ENCODE measurements at places on chromosomes 1 and 21.

DNA sequence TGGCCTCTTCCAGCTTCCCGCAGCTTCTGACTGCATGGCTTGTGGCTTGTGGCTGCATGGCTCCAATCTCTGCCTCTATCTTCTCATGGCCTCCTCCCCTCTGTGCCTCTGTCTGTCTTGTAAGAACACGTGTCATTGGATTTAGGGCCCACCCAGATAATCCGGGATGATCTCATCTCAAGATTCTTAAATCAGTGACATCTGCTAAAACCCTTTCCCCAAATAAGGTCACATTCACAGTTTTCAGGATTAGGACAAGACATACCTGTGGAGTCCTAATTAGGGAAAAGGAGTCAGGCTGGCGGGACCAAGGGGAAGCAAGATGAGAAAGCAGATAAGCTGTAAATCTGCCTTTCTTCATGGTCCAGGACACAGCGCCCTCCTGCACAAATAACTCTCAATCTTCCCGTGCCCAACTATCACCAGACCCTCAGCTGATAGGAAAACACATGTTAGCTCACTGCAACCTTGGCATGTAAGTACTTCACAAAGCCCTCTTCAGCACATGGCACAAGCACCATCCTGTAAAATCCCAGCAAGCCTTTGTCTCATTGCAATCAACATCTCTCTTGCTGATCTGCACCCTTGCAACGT lies 82.2 kb downstream of the SPSB1 start:
- no peak for DNase-seq

DNA sequence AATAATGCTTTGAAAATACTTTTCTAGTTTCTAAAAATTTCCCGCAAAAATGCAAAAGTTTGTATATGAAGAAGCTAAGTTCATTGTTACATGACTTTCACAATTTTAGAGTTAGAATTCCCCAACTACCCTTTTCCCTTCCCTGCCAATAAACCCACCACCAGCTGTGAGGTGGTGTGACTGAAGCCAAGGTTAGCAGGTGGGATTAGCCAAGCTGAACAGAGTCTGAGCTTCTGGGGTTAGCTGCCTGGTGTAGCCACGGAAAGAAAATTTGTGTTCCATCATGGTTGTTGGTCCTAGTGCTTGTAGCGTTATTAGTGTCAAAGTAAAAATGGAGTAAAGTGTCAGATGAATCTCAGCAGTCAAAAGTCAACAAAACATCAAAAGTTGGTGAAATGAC lies 110.9 kb downstream of the ASTN1 start:
- DNase-seq = no peak

DNA sequence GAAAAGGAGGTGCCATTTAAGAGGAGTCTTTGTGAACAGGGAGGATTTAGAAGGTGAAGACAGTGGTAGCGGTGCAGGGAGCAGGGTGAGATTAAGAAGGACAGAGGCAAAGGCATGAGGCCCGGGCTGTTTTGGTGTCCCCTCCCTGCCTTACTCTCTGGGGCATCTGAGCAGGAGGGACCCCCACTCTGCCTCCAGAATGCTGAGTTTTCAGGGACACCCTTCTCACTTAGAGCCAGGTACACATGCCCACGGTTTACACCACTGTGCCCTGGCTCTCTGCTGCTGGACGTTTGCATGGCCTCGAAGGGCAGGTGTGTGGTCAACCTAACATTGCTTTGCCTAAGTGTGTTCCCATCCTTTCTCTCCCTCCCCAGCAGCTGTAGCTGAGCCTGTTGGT lies 20.5 kb upstream of the PARP1 start:
- DNase-seq = no peak

DNA sequence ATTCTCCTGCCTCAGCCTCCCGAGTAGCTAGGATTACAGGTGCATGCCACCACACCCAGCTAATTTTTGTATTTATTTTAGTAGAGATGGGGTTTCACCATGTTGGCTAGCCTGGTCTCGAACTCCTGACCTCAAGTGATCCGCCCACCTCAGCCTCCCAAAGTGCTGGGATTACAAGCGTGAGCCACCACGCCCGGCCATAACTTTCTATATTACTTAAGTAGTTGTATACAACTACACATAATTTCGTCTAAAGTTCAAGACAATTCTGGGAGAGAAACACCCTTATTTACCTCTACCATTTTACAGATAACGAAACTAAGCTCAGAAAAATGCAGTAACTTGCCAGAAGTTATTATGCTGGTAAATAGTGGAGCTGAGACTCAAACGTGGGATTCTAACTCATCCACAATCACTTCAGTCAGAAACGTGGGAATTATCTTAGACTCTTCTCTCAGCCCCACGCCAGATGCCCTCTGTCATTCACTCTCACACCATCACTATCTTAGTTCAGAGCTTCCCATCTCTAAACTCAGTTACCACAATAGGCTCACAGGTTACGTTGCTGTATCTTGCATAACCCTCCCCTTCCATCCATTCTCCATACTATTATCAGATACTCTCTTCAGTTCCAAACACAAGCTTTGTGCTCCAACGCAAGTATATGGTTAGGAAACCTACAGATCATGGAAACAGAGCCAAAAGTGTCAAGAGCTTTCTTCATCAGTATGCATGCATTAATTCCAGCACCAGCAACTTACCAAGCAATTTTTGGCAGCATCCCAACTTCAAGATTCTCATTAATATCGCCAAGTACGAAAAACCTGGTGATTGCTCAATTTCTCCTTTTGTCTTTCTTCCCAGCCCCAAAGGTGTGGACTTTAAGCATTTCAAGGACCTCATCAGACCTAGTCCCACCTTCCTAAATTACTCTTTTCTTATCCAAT lies 69.3 kb downstream of the RERE start:
- no peak for DNase-seq

DNA sequence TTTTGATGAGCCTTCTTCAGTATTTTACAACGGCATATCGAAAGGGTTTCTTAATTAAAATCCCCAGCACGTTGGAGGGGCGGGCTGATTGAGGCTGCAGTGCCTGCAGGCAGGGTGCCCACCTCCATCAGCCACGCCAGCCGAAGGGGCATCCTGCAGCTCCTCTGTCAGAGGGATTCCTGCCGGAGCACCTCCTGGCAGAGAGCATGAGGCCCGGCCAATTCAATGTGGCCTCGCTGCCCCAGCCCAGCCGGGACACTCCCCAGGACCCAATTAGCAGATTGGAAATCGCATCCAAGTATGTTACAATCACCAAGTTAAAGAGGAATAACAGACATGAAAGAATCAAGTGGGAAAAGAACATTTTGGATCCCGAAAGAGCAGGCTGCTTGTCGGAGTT lies 216.6 kb downstream of the ST6GALNAC3 start:
- DNase-seq = no peak

DNA sequence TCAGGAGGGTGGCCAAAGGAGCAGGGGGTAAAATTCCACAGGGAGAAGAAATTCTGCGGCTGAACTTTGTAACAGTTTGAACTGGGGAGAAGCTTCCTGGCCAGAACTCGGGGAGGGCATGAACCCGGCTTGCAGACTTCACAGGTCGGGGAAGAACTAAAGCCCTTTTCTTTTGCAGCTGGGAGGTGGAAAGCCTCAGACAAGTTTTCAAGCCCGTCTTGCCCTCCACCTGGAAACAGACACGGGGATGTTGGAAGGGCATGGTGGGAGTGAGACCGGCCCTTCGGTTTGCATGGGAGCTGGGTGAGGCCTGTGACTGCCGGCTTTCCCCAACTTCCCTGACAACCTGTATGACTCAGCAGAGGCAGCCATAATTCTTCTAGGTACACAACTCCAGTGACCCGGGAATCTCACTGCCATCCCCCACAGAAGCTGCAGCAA lies 11.3 kb downstream of the THEM4 start:
- no peak for DNase-seq

GRCh38 chr1:2181271-2181670 lies 13.3 kb downstream of the FAAP20 start:
- DNase-seq = no peak

DNA sequence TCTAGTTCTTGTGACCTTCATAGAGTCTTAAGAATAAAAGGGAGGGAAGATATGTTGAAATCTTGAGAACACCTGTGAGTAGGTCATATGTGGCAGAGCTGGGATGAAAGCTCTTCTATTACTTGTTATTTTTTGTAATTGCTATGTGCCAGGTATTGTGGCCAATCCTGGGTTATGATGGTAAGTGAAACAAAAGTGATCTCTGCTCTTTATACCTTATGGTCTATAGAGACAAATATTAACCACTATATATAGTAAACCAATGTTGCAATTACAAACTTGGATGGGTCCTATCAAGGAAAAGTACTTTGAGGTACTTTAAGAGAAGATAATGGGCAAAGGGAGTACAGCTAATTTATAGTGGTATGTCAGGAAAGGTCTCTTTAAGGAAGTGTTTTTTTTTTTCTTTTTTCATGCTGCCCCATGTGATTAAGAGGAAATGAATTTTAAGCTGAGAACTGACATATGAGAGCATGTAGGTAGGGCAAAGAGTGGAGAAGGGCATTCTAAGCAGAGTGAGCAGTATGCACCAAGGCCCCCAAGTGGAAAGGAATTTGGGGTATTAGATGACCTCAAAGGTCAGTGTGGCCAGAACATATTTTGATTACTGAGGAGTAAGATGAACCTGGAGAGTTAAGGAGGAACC lies 43.3 kb downstream of the POU2F1 start:
- DNase-seq = no peak
